ENCODE measurements at places on chromosomes 16 and 17.

DNA sequence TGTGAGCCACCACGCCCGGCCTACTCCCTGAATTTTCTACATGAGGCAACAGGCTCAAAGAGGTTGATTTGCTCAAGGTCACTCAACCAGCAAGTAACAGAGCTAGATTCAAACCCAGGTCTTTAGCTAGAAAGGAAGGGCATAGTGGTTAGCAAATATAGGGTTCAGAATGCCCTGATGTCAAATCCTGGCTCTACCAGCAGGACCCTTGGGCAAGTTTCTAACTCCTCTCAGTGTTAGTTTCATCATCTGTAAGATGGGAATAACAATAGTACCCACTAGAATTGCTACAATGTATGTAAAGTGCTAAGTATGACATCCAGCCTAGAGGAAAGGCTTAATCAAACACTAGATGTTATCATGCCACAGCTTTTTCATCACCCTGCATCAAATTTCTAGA lies 19.1 kb upstream of the CYB5B start:
- no peak for DNase-seq

DNA sequence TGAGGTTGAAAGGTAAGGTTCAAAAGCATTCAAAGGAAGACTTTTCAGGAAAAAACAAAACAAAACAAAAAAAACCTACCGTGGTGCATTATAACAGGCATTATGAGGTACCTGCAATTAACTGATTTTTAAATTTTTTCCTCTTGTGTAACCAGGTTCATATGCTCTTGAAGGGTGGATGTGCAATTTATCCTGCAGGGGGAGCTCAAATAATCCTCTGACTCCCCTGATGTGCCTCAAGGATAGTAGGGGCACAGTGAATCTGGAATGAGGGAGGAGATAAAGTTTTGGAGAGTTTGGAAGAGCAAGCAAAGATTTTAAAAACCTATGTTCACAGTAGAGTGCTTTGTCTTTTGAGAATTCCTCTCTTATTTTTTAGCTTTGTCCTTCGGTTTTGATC lies 1349.4 kb downstream of the CDH8 start:
- DNase-seq: no peak

DNA sequence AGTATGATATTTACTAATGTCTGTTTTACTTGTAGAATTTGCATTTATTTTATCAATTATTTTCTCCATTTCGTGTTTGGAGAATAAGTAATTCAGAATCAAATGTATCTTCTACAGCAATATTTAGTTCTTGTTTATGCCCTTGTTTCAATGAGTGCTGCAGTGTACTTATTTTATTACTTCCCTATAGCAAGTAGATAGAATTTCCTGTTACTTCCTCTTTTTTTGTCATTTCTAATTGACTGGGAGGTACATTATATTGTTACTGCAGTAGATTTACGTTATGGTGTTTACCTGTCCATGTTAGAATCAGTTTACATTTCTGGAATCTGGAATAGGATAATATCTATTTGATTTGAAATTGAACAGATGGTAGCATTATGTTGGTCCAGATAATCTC lies 71.2 kb downstream of the OMG start:
- no peak for DNase-seq

GRCh38 chr16:23505180-23505665 lies 5.1 kb downstream of the GGA2 start:
- no peak for DNase-seq

- no peak for DNase-seq
Observed at GRCh38 chr16:56972403-56973293, 10.9 kb downstream of the CETP start.

- no peak for DNase-seq
Observed at GRCh38 chr17:19752216-19753050, 4.3 kb upstream of the ALDH3A1 start.

DNA sequence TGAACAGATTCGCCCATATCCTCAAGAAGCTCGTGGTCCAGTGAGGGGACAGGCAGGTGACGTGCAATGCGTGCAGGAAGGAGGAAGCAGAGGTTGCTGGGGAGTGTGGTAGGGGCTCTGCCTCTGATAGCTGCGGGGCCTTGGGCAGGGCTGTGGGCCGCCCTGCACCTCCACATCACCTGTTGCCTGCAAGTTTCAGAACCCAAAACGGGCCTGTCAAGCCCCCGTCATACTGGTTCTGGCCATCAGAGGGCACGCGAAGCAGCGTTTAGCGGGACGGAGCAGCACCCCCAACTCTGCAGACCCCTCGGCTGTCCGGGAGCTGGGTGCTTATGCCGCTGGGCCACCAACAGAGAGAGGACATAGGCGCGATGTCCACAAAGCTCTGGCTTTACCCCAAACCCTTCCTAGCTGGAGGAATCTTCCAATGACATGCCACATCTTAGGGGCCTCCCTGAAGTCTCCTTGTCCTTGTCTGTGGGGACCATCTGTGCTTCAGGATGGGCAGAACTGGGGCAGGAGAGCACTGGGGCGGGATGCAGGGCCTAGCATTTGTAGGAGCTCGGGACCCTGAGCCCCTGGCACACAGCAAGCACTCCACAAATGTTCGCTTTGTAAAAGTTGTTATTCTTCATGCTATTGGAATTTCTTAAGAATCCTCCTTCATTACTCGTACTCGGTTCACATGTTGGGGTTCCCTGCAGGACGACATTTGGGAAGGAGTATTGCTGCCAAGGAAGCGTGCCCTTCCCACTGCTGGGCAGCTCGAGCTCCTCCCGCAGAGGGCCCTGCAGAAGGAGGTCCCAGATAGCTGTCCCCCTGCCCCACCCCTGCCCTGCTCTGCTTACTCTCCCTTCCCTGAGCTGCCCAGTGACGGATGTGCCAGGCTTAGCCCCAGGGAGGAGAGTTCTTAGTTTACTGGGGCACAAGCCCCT lies 64.3 kb downstream of the CNGB1 start:
- DNase-seq: no peak

DNA sequence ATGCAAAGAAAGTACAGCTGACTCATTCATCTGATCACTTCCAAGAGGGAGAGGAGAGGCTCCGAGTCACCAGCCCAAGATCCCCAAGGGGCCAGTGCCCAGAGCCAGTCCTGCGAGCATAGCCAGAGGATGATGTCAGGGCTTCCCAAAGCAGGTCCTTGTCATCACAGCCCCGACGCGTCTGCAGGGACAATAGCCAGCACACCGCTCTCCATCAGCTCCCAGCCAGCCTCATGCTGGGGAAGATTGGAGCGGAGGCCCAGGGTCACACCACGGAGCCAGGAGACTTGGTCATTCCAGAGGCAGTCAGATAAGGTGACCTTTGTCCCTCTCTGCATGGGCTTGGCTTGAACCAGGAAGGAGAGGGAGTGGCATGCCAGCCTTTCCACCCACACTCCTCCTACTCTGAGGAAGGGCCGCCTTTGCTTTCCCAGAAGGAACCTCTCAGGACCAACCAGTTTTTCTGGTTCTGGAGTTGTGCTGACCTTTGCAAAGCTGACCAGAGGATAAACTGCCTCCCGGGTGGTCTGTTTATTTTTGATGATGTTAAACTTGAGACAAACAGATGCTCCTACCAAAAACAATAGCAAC lies 58.3 kb upstream of the ARHGAP44 start:
- peak; percentile 93 for DNase-seq

GRCh38 chr17:29141514-29141876 lies 38.7 kb downstream of the MYO18A start:
- no peak for DNase-seq

GRCh38 chr17:46773676-46774075 lies 44.8 kb downstream of the WNT3 start:
- no peak for DNase-seq

DNA sequence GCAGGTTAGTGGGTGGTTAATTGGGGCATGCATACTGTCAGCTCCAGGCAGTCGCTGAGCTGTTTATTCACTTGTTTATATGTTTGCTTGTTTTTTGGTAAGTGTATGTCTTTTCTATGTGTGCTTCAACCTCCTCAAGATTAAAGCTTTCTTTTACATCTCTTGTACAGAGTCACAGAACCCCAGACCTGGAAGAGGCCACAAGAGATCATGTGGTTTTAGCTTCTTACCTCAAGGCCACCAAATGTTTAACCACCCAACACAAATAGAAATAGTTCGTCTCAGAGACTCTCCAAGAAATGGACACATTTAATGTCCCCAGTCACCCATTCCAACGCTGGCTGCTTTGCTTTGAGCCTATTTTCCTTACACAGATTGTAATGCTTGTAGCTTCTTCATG lies 11.8 kb upstream of the TMEM98 start:
- DNase-seq: no peak

DNA sequence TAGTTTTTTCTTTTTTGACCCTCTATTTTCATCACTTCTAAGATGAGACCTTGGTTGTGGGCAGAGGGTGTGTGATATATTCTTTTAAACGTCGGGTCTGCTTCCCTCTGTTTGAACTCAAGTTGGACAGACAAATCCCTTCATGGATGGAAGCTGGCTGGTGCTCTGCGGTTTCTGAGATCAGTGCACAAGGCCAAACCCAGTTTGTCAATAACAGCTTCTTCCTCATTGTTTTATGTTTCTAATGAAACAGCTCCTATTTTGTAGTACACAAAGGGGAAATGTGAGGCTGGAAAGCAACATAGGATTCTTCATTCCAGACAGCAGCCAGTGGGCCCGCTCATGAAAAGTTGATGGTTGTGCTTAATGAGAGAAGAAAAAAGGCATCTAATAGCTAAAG lies 159.6 kb downstream of the PRKCA start:
- DNase-seq: no peak

DNA sequence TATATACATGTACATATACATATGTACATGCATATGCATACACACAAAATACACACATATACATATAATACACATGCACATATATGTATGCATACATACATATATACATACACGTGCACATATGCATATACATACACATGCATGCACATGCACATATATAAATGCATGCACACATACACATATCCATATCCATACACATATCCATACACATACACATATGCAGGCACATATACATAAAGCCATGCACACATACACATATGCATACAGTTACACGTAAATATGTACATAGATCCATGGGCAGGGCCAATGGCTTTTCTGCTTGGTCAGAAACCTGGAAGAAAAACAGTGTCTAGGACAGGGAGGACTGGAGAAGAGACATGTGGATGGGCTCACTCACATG lies 23.9 kb upstream of the USP10 start:
- no peak for DNase-seq

DNA sequence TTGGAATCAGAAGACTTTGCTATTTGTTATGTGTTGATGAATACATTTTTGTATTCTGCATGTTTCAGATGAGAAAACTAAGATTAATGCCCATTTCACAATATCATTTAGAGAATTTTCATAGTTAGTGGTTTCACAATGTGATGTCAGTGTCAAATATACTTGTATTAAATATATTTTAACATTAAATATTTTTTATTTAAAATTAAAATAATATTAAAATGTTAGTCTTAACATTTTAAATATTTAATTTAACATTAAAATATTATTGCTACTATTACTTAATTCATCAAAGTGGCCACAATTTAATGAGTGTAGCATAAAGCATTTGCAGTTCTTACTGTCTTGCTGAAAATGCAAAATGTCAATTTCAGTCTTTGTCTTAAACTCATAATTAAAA lies 478.8 kb downstream of the KCNJ2 start:
- DNase-seq: no peak

DNA sequence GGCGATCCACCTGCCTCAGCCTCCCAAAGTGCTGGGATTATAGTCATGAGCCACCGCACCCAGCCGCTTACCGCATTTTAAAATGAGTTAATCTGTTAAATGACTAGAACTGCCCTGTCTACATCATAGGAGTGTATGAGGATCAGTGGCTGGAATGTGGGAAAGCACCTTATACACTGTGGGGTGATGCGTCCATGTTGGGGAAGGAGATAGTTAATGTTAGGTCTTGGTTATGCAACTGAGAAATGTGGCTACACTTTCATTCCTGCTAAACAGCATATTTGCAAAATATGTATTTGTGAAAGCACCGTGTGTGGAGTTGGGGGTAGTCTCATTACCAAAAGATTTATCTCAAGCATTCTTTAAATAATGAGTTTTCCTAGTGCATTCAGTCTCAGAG lies 107.6 kb downstream of the SPACA3 start:
- DNase-seq: no peak

DNA sequence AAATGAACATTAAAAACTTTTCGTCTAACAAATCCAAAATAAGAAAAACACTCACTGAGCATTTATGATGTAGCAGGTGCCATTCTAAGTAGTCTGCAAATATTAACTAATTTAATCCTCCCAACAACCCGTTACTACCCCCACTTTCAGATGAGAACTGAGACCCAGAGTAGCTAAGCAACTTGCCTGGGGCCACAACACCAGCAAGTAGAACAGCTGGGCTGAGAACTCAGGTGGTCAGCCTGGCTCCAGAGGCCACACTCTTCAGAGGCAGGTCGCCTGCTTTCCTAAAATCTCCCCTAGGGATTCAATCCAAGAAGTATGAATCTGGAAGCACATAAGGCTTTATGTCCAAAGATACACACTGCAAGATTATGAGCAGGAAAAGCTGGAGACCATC lies 6.2 kb downstream of the MBTPS1 start:
- DNase-seq: no peak

GRCh38 chr17:82821554-82821953 lies 18.3 kb downstream of the ZNF750 start:
- DNase-seq: no peak

DNA sequence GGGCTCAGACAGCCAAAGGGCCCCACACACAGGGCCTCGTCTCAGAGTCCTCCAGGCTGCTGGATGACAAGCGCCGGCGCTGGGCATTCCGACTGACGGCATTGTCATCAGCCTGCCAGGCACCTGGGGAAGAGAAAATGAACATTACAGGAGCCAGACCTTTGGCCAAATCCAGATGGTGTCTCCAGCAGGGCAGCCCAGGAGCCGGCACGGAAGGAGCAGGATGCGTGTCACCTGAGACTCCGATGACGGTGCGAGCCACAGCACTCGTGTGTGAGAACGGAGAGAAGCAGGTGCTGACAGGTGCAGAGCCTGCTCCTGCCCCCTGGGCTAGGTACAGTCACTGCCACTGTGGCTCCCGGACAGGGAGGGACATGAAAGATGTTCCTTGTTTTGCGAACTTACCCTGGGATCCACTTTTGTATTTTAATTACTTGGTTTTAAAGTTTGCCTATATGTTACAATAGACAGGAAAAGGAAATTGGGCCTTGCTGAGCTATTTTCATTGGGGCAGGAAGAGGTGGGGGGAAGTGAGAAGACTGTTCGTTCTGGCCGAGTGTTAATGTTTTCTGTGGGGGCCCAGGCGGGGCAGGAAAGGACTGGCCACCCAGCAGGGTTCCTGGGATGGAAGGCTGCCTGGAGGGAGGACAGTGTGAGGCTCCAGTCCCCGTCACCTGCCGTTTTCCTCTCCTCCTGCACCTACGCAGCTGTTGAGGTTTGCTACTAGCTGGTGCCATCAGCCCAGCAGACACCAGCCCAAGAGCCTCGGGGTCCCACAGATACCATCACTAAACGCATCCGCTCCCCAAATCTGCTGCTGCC lies 4.4 kb upstream of the FOXJ1 start:
- peak; percentile 72 for DNase-seq

- DNase-seq: no peak
Observed at GRCh38 chr17:29445844-29446243, 55.7 kb downstream of the TAOK1 start.

Measured in cardiac septum (tissue), 1 donor.